HFFc6 (cell line): ENCODE measurements at places on chromosomes 11 and 22. TPM values are rescaled to one million over a fixed set of nuclear protein-coding genes. Genes with fewer than 3 reads are reported as not detected.

CATSPER1 gene
- 2.1 and 2.7 TPM in 2 replicates for total RNA-seq

RBFOX2 gene
- 143 to 165 TPM (median 148 TPM) in 3 replicates for total RNA-seq

CRYBA4 gene
- total RNA-seq: not detected in 3 replicates

KRTAP5-11 gene
- total RNA-seq: not detected in 2 replicates

UCP3 gene
- total RNA-seq: 0.32 to 0.75 TPM (median 0.38 TPM) in 3 replicates

TRIM49 gene
- not detected in 3 replicates for total RNA-seq

AMPD3 gene
- 9.6 to 11.7 TPM (median 10.6 TPM) in 3 replicates for total RNA-seq

DEUP1 gene
- not detected in 3 replicates for total RNA-seq

CDC45 gene
- total RNA-seq: 10.5 and 16.1 TPM in 2 replicates

CECR2 gene
- total RNA-seq: not detected in 3 replicates
